ENCODE measurements at places on chromosomes 1 and 21.
A peak's percentile ranks its signal among the peaks of the same experiment; 100 is the strongest.

DNA sequence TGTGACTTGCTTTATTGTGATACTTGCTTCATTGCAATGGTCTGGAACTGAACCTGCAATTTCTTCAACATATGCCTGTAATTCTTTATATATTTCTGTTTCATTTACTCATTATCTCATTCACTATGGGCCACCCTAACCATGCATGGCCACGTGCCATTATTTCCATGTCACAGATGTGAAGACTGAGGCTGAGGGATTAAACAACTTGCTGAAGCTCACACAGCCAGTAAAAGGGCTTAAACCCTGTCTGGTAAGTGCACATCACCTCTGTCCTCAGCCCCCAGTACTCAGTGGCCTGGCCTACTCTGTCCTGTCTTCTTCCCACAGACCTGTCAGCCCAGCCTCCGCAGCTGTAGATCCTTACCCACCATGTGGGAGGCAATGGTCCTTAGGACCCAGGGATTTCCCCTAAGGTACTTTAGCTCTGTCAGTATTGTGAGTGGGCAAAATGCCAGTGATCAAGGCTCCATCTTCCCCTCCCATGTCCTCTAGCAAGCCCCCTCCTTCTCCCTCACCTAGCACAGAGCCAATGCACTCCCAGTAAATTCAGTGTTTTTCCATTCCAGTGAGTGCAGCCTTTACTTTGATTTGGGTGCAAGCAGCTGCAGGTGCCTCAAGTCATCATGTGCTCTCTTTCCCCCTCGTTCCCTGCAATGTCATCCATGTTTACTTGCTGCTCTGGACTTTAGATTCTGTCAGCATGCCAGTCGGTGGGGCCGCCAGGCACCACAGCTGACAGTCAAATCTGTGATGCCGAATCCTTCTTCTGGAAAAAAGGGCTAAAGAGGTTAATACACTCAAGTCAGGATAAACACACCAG lies 228.2 kb upstream of the PROX1 start:
- no peak for DNase-seq

GRCh38 chr21:45001134-45002095 lies 61.6 kb downstream of the SLX9 start:
- DNase-seq: no peak

DNA sequence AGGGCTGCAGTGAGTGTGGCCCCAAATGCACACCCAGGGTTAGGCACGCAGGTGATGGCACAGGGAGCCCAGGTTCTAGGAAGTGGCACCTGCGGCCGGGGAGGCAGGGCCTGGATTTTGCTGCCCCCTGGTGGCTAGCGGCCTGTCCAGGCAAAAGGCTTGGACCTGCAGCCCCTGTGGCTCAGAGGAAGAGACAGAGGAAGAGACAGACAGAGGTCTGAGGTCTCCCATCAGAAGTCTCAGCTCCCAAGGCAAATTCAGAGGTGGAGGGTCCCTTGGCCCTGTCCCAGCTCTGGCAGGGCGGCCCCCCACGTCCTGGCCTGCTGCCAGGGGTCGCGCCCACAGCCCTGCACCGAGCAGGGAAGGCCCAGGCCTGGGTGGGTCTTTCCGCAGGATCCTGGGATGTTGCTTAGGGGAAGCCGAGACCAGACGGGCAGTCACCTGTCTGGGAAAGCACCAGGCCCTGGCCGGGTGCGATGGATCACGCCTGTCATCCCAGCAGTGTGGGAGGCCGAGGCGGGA lies 8.0 kb upstream of the TNFRSF14 start:
- DNase-seq: peak; percentile 68

DNA sequence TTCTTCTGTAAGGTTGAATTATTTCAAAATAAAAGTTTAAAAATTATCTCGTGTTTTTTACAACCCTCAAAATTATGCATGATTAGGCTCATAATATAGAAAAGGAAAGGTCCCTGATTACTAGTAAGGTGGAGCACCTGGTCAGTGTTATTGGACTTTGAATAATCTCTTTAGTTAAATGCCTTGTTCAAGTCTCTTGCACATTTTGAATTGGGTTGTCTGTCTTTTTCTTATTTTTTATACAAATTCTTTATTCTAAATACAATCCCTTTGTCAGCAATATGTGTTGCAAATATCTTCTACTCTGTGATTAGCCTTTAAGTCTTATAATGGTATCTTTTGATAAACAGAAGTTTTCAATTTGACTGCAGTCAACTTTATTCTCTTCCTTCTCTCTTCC lies 100.7 kb upstream of the TNFSF4 start:
- no peak for DNase-seq

GRCh38 chr1:62424411-62424810 lies 12.4 kb upstream of the USP1 start:
- DNase-seq: no peak

DNA sequence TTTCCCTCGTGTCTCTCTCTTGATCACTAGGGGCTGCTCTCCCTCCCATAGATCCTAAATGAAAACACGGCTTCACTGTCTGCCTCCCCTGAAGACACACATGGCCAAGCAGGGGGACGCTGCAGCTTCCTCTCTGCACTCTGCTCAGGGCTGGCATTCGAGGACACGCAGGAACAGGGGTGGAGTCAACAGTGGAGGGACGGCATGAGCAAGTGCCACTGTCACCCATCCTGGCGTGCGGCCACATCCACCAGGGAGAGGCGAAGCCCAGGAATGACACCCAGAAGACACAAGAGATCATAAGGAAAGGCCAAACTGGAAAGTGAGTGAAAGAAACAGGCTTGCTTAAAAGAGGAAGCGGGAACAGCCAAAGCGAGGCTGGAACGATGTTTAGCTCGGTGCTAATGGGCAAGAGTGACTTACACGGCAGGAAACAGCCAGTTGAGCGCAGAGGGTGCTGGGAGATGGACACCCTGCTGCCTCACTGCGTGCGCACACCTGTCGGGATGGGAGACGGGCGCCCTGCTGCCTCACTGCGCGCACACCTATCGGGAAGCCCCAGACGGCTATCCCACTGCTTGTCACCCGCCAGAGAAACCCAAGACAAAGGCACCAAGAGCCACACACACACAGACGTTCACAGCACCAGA lies 13.6 kb upstream of the C1QTNF12 start:
- no peak for DNase-seq

DNA sequence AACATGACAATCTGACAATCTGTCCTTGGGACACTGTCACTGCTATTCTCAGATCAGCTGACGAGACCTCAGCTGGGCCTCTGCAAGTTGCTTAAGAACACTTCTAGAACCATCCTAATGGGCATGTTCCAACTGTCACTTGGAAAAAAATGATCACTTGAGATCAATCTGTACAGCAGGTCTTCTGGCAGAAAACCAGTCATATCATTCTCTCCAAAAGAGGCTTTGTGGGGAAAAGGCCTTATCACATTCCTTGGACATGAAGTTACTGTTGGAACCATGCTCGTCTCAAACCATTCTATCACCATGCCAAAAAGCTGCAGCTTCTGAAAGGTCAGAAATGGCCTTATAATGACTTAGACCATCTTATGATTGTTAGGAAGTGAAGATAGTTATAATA lies 744.2 kb downstream of the USP25 start:
- no peak for DNase-seq

- no peak for DNase-seq
Measured at GRCh38 chr1:222653178-222653827, 35.4 kb downstream of the MIA3 start.

- DNase-seq: no peak
Measured at GRCh38 chr1:12600335-12600734, 17.7 kb downstream of the DHRS3 start.

DNA sequence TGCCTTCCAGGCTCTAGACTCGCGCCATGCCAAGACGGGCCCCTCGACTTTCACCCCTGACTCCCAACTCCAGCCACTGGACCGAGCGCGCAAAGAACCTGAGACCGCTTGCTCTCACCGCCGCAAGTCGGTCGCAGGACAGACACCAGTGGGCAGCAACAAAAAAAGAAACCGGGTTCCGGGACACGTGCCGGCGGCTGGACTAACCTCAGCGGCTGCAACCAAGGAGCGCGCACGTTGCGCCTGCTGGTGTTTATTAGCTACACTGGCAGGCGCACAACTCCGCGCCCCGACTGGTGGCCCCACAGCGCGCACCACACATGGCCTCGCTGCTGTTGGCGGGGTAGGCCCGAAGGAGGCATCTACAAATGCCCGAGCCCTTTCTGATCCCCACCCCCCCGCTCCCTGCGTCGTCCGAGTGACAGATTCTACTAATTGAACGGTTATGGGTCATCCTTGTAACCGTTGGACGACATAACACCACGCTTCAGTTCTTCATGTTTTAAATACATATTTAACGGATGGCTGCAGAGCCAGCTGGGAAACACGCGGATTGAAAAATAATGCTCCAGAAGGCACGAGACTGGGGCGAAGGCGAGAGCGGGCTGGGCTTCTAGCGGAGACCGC lies 2.0 kb upstream of the OLIG2 start:
- DNase-seq: no peak

GRCh38 chr1:247375747-247376146 lies 40.2 kb upstream of the NLRP3 start:
- DNase-seq: no peak

DNA sequence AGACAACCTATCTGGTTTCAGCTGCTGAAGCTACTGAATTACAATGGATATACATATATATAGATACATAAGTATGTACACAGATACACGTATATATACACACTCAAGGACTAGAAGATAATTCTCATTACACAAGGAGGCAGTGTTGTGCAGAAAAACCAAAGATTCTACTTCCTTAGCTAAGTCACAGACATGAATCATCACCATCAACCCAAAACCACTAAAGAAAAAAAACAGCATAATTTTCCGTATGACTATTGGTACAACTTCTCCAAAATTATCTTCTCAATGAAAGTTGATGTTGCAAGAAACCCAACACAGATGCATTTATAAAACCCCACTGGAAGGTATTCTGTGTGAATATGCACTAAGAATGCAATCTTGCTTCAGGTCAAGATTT lies 36.8 kb upstream of the RPF1 start:
- no peak for DNase-seq

GRCh38 chr1:156959414-156959813 lies 39.0 kb downstream of the LRRC71 start:
- DNase-seq: no peak

DNA sequence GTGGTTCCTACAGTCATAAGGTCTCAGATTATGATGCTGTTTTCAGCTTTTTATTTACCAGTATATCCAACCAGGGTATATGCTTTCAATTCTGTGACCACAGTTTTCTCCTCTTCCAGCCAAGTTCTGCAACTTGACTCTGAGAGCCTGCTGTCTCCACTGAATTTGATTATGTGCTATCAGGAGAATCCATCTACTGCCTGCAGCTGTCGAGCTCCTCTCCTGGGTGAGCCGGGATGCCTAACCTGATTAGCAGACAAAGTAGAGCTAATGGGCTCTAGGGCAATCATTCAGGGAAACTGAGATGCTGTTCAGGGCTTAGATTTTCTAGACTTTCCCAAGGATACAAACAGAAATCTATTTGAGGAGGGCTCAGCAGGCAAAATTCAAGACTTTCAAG lies 271.5 kb upstream of the BEND5 start:
- no peak for DNase-seq

- DNase-seq: no peak
Measured at GRCh38 chr1:54811066-54811465, 9.9 kb upstream of the TTC22 start.

DNA sequence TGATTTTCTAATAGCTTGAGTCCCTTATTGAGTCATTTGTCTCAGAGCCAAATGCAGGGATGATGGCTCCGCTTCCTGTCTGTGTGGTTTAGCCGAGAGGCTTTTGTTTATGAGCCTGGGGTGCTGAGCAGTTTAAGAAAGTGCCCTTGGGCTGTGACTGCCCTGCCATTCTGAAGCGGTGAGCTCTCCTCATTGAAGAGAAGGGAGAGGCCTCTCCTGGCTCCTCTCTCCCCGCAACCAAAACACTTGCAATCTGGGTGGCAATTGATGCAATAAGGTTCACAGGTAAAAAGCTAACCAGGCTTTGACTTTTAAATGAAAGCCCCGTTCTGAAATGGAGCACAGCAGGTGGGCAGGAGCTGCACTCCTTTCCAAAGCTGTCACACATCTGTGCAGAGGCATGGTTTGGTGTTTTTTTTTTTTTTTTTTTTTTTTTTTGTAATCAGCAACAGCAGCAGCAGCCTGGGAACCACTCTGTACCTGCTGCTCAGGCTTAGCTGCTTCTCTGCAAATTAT lies 403.7 kb downstream of the SIPA1L2 start:
- no peak for DNase-seq

GRCh38 chr1:109214695-109215623 lies 1.2 kb downstream of the SARS1 start:
- DNase-seq: no peak

DNA sequence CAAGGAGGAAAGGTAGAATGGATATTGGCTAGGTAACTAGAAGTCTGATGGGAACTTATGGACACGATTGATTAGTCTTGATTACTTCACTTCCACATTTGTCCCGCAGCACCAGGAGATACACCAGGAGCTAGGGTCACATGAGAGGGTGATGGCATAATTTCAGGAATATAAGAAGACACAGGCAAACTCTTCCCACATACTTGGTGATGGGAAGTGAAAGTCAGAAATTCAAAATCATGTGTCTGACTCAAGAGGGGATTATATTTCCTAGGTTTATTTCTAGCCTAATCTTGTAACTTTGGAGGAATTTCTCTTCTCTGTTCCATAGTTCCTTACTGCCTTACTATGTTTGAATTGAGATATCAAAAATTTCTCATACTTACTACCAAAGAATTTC lies 185.0 kb downstream of the PBX1 start:
- no peak for DNase-seq

DNA sequence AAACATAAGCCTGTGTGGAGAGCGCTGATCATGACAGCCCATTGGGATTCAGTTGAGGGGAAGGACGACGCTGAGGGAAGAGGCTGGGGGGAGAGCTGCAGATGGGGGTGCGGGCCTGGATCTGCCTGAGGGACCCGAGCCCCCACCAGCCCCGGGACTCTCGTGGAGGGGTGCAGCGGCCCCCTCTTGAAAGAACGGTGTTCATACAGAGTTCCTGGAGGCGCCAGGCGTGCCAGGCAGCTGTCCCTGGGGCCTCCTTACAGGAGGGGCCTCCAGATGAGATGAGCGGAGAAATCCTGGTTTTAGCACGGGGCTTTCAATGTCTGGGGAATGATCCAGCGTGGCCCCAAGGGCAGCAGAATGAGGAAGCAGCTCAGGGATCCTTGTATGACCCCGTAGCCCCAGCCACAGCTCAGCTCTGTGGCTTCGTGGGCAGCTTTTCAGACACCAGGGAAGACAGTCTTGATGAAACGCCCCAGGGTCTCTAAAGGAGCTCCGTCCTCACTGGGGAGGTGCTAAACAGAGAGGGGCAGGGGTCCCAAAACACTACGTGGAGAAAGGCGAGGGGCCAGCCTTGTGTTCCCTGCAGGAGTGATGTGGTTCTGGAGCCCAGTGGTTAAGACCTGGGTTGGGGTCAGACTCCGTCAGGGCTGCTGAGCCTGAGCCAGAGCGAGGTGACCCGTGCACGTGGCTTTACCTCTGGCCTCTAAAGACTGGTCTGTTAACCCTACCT lies 7.2 kb upstream of the DSCAM start:
- no peak for DNase-seq

DNA sequence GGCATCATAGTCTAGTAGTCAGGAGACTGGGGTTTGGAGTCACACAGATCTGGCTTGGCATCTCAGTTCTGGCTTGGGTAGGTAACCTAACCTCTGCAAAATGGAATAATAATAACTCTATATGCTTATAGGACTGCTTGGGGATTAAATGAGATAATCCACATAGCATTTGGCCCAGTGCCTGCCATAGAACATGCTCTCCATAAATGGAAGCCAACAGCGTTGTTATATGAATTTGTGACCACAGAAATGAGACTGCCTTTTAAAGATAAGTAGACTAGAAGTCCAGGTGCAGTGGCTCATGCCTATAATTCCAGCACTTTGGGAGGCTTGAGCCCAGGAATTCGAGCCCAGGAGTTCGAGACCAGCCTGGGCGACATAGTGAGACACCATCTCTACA lies 4.0 kb upstream of the OPRD1 start:
- DNase-seq: no peak

All from activated T-helper 1 cell treated with anti-CD3 and anti-CD28 coated beads, Interleukin-2, amount 50 U/mL, for 16 hours (primary cell).